ENCODE measurements at places on chromosomes 11 and 22. TPM values are rescaled to one million over a fixed set of nuclear protein-coding genes. Genes with fewer than 3 reads are reported as not detected.
A peak's percentile ranks its signal among the peaks of the same experiment; 100 is the strongest.

GRCh38 chr11:19766206-19766605 is 53.6 kb downstream of the NAV2 start:
- DNase-seq = no peak

GRCh38 chr11:70117567-70118145 is 39.5 kb downstream of the ANO1 start:
- no peak for DNase-seq

GRCh38 chr11:71363721-71364120 is 84.5 kb downstream of the DHCR7 start:
- no peak for DNase-seq

DNA sequence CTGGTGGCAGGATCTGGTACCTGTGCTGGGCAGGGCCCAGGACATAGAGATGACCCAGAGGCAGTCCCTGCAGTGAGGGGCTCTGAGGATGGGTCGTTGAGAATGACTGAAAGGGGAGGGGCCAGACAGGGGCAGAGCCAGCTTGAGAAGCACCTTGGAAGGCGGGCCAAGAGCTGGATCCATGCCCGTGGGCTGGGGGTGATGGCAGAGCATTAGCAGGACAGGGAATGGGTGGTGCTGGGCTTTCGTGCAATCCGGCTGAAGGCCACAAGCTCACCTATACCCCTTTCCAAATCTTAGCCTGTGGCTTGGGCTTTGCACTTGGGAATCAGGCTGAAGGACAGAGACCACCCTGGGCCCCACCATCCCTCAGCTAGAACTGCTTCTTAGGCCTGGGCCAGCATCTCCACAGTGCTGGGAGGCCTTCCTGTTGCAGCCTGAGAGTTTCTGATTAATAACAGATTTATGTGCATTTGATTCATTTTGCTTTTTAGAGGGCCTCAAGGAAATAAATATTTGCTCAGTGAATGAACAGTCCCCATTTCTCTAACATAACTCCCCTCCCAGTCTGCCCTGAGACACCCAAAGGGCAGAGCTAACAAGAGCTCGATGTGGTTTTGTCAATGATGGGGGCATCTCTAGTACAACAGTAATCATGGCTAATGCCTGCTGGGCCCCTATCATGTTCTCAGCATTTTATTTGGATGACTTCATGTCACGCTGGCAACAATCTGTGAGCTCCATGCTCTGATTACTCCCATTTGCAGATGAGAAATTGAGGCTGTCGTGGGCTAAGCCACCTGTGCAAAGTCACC is 39.3 kb downstream of the RIBC2 start:
- DNase-seq = no peak

DNA sequence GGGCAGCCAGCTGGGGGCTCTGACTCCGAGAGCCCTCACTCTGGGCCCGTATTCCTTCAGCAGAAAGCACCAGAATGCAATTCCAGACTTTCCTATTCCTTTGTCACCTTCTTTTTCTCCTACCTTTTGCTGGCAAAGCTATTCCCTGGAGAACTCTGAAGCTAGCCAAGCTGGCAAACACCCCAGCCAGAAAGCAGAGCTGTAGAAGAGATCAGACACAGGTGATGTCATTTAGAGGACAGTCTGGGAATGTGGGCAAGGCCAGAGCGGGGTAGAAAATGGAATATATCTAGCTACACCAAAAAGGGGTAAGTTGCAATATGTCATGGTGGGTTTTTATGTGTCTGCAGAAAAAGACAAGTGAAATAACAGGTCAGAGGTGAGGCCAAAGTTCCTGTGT is 205.1 kb downstream of the NXPE2 start:
- DNase-seq = no peak

DNA sequence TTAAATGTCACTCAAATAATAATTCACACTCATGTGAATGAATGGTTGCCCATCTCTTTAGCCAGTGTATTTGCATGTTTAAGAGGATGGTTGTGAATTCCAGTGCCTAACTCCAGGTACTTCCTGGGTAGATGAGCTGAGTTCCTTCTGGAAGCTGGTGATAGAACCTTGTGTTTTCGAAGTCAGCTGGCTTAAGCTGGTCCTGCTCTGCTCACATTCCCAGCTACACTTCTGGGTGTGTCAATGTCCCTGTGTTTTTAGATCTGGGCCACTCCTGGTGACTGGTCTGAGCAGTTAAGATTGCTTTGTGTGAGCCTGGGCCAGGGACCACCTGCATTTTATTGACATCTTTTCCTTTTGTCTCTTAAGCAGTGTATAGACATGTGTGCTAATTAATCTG is 10.6 kb downstream of the TEAD1 start:
- DNase-seq = no peak

DNA sequence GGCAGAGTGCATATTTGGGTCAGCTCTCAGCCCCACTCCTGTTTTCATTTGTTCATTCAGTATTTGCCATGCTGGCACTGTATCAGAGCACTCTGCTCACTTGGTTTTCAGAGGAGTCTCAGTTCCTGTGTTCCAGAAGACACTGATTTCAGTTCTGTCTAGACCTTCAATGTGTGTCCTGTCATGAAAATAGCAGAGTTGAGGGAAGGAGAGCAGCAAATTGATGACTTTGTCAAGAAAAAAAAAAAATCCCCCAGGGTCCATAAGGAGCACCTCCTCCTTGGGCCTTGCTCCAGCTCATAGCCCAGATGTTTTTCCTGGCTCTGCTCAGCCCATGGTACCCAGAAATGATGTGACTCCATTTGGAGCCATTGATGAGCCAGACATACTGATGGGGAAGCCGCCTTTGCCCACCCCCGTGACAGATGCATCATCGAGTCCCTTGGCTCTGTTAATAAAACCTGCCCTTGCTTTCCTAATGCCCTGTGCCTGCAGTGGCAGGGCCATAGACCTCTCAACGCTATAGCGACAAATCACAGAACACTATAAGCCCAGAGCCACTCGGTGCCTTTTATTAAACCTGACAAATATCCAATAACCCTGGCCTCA is 107.0 kb downstream of the PKNOX2 start:
- DNase-seq = no peak

GRCh38 chr11:45250035-45250718 is 36.0 kb downstream of the SYT13 start:
- no peak for DNase-seq

DNA sequence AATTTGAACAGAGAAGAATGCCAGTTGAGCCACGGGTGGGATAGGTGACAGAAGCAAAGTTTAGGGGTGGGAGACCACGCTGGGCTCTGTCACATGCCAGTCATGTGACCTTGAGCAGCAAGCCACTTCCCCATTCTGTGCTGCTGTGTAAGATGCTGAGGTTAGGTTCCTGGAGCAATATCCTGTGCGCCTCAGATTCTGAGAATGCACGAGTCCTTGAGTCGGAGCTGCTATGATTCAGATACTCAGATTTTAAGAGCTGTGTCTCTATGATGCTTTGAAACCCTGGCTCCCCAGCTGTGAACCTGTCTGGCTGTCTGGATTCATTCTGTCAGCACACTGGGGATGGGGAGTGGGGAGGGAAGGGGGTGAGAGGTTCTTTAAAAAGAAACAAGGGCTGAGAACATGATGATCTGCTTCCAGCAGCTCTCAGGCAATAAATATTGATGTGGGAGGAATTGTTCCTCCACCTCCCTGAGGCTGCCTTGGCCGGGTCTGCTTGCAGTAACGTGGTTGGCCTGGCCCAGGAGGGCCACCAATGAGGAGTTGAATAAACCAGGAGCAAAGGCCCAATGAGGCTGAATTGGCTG is 24.0 kb downstream of the SLCO2B1 start:
- no peak for DNase-seq

DNA sequence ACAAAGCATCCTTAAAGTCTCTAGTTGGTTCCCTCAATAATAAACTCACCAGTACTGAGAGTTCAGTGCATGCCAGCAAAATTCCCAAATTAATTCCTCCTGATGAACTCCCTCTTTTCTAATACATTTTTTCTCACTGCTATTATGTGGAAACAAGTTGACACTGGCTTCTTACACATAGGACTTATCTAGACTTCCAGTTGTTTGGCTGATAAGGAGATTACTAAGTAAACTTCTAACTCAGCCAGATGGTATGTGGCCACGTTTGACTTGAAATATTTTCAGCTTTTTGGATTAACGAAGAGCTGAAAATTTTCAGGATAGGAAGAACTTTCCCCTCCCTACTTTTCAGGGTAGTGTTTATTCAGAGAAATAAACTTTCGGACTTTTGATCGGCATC is 1154.2 kb upstream of the TENM4 start:
- no peak for DNase-seq

- no peak for DNase-seq
These were observed 29.3 kb downstream of the TBCEL start for GRCh38 chr11:121053244-121053643.

DNA sequence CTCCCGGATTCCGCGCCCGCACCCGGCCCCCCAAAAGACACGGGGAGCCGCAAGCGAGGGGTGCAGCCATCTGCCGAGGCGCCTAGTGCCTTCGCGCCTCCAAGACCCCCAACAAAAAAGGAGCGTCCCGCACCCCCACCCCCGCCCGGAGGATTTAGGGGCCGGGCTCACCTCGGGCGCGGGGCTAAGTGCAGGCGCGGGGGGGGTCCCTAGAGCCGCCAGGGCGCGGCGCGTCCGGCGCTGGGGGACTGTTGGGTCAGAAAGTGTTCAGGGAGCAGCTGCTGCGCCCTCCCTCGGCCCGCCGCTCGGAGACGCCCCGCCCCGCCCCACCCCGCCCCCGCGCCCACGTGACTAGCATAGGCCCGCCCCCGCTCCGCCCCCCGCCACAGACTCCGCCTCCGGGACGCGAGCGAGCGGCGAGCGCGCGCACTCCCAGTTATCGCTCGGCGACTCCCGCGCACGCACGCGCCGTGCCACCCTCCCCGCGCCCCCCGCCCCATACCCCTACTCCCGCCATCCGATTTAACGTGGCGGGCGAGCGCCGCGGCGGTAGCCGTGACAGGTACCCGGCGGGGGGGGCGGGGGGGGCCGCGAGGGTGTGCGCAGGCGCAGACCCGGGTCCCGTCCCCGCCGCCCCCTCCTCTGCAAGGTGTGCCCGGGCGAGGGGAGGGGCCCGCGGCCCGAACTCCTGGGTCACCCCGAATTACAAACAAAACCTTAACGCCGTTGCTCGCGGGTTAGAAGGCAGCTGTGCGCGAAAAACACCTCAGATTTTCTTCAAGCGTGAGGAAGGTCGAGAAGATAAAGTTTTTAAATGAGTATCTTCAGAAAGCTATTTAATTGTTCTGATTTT is 56.2 kb downstream of the KCNJ4 start:
- DNase-seq = no peak

DNA sequence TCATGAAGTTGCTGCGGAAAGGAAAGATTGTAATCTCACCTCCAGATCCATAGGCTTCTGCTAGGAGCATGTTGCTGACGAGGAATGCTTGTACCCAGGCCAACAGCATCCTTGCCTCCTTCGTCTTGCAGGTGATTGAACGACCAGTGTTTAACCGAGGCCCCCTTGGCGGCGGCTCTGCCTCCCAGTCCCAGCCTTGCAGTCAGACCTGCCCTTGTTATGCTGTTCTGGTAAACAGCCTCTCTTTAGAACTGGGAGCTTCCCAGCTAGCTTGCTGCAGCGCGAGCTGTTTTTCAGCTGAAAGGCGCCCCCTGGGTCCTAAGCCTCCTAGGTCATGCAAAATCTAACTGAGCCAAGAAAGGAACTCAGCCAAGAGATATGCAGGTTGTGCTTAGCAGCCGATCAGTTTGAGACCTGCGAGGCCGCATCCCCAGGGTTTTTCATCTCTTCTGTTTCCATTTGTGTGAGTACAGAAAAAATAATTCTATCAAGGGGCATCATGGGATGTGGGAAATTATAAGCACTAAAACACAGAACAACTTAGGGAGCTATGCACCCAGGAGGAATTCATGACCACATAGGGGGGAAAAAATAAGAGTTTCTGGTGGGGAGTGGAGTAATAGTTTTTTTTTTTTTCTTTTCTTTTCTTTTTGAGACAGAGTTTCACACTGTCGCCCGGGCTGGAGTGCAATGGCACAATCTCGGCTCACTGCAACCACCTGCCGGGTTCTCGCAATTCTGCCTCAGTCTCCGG is at the start of gene PIK3IP1:
TSS of gene PIK3IP1 (minus strand) at position 253 of the 754 bp plus-strand sequence. CDS start at position 109, 144 bp downstream.
- DNase-seq = peak; percentile 60

DNA sequence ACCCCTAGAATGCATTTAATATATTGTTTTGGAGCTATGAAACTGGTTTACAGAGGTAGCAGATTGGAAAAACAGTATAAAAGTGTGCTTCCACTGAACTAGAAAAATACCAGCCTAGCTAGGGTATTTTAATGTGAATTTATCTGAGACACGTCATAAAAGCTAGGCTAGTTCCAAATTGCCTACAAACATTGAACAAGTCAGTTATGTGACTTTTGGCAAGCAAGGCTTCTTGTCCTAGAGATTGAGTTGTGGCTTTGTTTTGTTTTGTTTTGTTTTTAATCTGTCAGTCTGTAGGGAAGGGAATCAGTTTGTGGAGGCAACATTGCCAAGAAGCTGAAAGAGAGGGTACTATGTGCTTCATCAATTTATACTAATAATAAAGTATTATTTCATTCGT is 24.2 kb downstream of the RTN3 start:
- no peak for DNase-seq

- no peak for DNase-seq
These were observed 3.9 kb downstream of the SCGB1D1 start for GRCh38 chr11:62193952-62194351.

DNA sequence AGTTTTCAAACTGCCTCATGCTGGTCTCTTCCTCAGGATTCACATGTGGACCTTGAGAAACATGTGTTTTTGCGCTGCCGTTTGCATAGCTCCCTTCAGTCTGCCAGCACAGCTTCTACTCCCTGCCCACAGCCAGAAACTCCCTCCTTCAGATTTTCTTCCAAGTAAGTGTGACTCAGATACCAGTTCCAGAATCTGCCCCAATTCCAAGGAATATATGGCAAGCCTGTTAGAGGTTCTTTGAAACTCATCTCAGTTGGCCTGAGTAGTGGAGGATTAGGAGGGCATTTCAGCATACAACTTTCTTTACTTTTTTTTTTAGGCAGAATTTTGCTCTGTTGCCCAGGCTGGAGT is 67.1 kb downstream of the SNX19 start:
- DNase-seq = no peak

GRCh38 chr11:69401715-69402114 is 79.7 kb upstream of the LINC01488 start:
- DNase-seq = no peak

DNA sequence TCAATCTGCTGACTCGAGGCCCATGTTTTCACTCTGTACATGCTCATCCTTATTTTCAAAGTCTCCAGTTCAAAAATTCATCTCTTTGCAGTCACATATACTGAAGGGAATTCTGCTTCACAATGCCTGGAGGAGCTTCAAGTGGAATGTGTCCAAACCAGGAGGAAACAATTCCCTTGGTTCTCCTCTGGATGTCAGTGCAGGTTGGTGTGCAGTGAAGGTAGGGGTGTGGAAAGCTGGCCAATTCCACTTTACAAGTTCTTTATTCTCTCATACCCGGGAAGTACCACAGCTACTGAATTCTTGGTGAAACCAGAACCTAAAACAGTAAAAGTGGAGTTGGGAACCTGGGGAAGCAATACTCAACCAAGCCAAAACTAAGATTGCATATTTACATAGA is 57.3 kb downstream of the BDNF start:
- no peak for DNase-seq

Gene OR52D1
- not detected for polyA plus RNA-seq

Gene ZNF408
- polyA plus RNA-seq = 6.3 TPM

Gene EED
- polyA plus RNA-seq = 17.9 TPM

Gene RDX
- 77.8 TPM for polyA plus RNA-seq

Gene MS4A6E
- not detected for polyA plus RNA-seq

Gene AGBL2
- 0.47 TPM for polyA plus RNA-seq

Gene ROBO4
- 23.0 TPM for polyA plus RNA-seq

Gene FAM118A
- 20.3 TPM for polyA plus RNA-seq
